D341Med (cell line): ENCODE measurements at places on chromosomes 11 and 22.

GRCh38 chr11:27060816-27061460 is 20.3 kb downstream of the BBOX1 start:
- no peak for DNase-seq

- DNase-seq = no peak
These were observed 1.2 kb downstream of the BACE1 start for GRCh38 chr11:117314840-117315239.

GRCh38 chr11:72512956-72513355 is 78.6 kb upstream of the CLPB start:
- no peak for DNase-seq

DNA sequence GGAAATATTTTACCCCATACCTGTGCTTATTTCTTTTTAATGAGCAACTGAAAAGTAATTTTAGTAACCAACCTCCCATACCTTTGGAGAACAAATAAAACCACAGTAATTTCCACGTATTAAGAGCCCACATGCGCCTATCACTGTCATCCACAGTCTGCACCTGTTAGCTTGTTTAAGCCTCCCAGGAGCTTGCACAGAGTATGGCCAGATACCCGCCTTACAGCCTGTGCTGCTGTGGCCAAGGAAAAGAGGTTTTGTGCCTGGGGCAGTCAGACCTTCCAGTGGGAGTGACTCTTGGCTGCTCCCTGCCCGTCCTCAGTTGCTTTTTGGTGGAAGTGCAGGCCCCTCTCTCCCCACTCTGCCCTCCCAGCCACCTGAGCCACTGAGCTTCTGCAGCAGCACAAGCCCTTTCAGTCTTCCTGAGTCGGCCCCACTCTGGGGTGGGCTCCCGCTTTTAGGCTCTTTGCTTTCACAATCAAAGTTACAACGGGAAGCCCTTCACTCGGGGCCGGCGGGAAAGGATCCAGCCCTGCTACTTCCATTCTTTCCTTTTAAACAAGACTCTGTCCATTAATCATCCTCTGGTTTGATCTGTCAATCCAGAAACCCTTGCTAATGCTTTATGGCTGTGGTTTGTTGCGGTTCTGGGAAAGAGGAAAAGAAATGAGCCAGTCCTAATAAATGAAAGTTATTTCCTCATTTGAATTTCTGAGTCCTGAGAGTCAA is 308.8 kb downstream of the TBC1D22A start:
- DNase-seq = no peak

DNA sequence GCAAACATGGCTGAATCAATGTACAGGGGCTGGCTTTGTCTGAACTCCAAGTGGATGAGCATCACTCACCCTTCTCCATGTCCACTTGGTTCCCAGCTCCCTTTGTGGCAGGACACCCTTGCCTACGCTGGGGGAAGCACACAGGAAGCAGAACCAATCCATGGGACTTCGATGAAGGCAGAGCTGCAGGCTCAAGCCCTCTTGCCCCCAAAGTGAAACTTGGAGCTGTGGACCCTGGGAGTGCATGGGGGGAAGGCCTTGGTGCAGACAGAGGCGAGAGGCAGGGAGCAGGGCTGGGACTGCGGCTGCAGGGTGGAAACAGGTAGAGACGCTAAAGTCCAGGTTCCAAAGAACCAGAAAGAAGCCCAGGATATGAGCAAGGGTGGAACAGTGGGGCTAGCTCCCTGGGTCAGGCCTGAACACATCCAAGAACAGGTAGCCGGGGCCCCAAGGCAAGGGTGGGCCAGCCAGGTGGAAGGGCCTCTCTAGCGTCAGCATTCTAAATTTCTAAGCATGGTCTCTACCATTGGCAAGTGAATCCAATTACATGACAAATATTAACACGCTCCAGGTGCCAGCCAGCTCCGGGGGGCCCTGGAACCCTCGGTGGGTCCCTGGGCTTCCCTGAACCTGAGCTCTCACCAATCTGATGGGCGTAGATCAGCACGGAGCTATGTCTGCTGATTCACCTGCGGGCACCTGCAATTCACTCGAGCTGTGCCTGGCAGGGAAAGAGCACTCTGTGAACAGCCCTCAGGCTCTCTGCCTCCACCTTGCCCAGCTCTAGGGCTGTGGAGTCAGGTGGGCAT is 532.8 kb downstream of the BRD1 start:
- peak; percentile 8 for DNase-seq

DNA sequence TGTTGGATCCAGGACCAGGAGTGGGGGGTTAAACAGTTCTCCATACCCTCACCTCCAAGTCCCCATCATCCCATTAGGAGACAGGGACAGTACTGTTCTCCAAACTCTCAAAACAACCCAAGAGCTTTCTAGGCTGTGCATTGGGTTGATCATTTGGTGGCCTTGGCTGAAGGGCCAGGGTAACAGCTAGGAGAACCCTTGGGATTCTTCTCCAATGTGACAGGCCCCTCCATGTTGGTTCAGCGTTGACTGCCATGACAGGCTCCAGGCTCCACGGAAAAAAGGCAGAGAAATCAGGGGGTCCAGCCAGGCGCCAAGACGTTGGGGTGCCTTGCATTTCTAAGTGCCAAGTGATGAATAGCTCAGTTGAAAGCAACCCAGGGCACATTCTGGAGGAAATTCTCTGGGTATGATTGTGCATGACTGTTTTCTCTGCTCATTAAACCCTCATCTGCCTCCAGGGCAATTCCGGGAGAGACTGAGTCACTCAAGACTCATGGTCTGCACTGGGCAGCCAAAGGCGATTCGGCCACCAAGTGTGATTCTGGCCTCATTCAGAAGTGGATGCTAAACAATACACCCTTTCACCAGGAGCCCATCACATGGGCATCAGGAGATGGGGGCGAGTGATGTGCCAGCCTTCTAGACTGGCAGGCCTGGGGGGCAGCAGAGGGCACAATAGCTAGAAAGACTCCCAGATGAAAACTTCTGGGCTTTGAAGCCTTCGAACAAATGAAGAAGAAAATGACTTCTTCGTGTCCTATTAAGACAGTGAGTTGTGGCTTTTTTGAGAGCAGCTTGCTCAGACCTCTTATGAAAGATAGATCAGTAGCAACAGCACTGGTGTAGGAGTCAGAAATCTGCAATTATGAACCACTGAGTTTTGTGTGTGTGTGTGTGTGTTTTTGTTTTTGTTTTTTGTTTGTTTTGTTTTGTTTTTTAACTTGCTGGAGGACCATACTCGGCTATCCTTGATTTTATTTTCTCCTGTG is 27.7 kb downstream of the CD44 start:
- no peak for DNase-seq

DNA sequence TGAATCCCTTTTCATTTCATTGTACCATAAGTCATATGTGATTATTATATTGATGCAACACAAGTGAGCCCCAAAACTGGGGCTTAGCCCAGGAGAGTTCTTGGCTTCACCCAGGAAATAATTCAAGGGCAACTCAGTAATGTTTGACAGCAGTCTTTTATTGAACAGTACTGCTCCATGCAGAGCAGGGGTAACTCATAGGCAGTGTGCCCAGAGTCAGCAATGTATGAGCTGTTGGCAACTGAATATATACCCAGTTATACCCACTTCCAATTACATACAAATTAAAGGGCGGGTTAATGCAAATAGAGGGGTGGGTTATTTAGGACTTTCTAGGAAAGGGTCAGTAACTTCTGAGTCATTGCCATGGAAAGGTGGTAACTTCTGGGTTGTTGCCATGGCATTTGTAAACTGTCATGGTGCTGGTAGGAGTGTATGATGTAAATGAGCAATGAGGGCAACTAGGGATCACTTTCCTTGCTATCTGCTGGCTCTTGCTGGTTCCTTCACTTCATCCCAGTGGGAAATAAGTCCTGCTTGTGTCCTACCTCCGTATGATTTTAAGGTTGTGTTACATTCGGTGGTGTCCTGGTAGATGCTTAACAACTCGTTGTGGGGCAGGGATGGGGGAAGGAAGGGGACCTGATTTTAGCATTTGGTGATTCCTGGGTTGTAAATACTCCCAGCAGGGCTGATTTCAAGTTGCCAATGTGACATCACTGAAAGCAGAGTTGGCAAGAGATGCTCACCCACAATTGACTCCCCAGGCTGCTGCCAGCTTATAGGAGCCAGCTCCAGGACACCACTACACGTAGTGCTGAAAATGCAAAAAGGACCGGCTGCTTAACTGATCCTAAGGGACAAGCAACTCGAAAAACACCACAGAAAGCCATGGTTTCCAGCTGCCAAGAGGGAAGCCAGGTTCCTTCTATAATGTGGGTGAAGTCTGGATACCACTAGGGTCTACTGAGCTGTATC is 70.1 kb downstream of the SYT9 start:
- no peak for DNase-seq

GRCh38 chr11:69680688-69681087 is 5.5 kb upstream of the LTO1 start:
- DNase-seq = no peak

GRCh38 chr11:67027483-67027930 is 4.6 kb downstream of the SYT12 start:
- no peak for DNase-seq

GRCh38 chr11:19419808-19420207 is 179.1 kb upstream of the E2F8 start:
- DNase-seq = no peak

GRCh38 chr11:100876815-100877520 is 189.9 kb downstream of the ARHGAP42 start:
- no peak for DNase-seq

GRCh38 chr11:132644520-132645239 is 887.6 kb downstream of the OPCML start:
- DNase-seq = peak; percentile 66

GRCh38 chr22:32539631-32540421 is 65.2 kb downstream of the FBXO7 start:
- DNase-seq = no peak

DNA sequence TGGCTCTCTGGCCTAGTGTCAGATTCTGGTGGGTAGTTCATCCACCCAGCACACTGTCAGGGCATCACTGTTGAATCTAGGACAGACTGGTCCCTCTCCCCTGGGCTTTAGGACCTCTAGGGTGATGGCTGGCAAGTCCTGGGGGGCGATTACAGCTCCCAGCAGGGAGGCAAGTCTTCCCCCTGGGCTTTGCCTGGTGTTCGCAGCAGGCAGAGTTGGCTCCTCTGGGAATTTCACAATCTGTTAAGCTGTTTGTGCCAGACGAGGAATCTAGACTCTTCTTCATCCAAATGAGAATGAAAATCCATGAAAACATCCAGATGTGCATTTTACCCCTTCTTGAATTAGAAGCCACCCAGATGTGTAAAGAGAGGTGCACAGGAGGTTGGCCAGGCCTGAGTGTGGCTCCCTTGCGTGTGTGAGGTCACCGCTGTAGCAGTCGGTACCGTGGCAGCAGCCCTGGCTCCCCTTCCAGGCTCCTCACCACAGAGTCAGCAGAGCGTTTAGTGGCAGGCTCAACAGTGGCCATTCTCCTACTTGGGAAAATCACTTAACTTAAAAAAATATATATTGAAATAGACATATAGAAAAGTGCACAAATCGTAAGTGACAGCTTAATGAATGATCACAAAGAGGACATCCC is 99.9 kb upstream of the TBCEL start:
- peak; percentile 83 for DNase-seq

DNA sequence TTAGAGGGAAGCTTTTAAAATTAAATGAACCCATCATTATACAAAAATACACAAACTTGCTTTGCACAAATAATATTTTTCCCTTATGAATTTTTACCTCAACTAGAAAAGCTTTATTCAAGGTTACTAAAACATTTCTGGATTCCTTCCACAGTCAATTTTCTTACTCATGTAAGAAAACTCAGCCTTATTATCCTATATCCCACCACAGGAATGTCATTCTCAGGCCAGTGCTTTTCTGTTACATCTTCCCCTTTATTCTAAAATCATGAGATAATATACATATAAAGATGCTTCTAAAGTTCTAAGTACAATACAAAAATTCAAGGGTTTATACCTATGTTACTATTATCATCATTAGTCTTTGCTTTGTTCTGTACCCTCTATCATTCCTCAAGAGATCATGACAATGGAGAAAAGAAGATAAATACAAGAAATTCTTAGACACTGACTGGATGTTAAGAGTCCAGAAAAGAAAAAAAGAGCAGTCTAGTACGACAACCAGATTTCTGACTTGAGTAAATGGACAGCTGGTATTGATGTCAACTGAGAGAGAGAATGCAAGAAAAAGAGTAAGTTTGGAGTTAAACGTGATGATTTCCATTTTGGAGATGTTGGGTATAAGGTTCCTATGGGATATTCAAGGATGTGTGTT is 60.3 kb downstream of the MTMR2 start:
- no peak for DNase-seq

DNA sequence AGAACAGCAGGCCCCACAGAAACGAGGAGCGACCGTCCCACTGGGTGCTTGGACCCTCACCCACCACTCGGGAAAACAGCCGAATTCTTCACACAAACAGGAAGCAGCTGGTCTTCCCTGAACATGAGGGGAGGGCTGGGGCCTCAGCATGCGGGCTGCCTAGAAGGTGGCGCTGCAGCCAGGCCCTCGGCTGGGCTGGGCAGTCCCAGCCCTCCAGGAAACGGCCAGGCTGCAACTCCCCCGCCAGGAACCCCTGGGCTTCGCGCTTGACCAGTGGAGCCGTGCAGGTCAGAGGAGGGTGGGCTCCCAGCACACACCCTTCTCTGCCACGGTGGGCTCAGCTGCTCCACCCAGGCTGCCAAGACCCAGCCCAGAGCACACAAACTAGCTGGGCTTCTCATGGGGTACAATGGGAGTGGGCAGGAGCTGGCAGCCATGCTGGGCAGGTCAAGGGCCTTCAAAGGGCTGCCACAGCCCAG is 29.6 kb downstream of the IGF2 start:
- DNase-seq = no peak

DNA sequence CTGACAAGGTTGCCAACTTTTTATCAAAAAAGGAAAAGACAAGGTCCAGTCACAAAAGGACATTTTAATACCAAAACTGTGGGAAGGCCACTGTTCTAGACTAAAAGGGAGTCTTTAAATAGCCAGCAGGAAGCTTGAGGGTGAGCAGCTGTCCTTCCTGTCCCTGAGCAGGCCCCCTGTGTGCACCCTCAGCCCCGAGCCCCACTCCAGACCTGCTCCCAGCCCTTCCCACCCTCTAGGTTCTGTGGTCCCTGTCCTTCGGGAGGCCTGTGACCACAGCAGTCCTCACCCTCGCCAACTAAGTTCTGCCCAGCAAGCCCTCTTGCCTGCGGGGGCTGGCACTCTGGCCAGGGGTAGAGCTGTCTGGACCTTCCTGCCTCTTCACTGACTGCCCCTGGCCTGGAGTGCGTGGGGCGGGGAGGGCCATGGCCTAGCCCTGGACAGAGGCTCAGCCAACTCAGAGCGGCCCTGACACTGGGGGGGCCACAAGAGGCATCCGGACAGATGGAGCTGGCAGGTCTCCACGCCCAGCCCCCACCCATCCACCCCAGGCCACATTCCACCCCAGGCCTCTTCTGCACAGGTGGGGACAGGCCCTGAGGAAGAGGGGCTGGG is 1.6 kb upstream of the PLXNB2 start:
- DNase-seq = no peak

GRCh38 chr11:48081151-48082010 is 101.0 kb downstream of the PTPRJ start:
- DNase-seq = no peak

- DNase-seq = peak; percentile 94
These were observed 67.4 kb upstream of the PRDM11 start for GRCh38 chr11:45079075-45079444.

GRCh38 chr22:48923165-48923865 is 904.4 kb downstream of the BRD1 start:
- DNase-seq = no peak

GRCh38 chr11:86138958-86139357 is 70.1 kb upstream of the PICALM start:
- no peak for DNase-seq
